ENCODE measurements at places on chromosomes 12 and 14.

DNA sequence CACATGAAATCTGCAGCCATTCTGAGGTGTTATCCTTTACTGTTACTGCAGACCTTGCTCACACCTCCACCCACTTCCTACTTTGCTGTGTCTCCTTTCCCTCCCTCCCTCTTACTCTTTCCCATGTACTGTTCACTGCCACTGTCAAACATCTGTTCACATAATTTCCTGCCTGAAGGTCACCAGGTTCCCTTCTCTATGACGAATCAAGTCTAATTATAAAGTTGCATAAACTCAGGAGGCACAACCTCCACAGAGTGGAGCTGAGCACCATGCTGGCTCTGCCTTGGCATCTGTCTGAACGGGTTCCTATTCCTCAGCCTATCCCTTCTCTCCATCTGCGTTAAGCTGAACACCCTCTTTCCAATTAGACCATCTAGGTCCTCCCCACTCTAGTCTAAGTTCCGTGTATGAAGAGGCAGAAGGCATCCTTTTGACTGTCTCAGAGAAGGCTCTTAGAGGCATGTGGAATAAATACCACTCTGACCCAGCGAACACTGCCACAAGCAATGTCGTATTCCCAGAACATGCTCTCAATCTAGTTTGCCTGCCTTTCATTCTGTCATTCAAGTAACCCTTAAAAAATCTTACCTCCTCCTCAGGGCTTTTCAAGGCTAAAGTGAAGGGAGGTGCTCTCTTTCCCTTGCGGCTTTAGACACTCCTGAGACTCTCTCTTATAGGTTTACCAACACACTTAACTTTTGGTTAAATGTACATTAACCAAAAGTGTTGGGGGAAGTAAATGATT, 48.7 kb downstream of the ACADS start:
- no peak for DNase-seq

GRCh38 chr12:51390891-51391282, 319 bp downstream of the GALNT6 start:
- no peak for DNase-seq

DNA sequence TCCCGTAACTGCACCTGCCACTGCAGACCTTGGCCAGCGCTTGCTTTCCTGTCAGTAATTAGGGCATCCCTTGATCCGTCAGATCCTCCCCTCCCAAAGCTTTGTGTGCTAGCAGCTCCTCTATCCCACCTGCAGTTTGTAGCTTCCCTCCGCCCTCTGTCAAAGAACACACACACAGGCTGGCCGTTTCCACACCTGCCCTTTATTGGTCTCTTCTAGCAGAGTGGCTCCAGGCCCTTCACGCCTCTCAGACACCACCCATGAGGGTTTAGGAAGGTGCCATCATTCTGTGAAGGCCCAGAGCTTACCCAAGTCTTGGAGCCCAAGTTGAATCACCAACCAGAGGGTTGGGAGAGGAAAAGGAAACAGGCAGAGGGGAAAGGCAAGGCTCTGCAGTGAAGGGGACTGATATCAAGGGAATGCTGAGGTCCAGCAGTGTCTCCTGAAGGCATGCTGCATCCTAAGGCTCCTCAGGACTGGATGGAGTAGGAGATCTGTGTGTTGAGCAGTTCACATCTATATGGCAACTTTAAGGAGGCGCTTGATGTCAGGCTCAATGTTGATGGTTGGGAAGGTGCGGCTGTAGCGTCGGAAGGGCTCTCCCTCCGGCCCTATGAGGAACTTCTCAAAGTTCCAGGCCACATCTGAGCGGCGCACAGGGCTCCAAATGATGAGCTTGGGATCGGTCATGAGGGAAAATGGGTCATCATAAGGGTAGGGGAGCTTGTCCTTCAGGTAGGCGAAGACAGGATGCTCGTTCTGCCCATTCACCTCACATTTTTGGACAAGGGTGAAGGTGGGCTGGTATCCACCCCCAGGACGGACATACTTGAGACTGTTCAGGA, 3.4 kb downstream of the GPX2 start:
- DNase-seq = no peak

DNA sequence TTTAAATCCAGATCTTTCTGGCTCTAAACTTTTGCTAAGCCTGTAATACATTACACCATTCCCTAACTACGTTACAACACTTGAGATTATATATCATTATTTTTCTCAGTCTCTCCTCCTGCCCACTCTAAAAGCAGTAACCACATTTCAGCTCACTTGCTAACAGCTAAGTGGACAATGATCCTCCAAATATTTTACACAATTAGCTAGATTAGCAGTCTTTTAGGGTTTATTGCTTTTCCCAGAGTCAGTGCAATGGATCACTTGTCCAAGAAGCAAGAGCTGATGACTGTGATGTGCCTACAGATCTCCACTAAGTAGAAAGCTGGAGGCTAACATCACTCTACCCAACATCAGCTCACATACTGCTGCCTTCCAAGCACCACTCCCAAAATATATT, 17.6 kb downstream of the CPNE8 start:
- no peak for DNase-seq

GRCh38 chr12:29692237-29692636, 91.5 kb downstream of the TMTC1 start:
- DNase-seq = no peak

DNA sequence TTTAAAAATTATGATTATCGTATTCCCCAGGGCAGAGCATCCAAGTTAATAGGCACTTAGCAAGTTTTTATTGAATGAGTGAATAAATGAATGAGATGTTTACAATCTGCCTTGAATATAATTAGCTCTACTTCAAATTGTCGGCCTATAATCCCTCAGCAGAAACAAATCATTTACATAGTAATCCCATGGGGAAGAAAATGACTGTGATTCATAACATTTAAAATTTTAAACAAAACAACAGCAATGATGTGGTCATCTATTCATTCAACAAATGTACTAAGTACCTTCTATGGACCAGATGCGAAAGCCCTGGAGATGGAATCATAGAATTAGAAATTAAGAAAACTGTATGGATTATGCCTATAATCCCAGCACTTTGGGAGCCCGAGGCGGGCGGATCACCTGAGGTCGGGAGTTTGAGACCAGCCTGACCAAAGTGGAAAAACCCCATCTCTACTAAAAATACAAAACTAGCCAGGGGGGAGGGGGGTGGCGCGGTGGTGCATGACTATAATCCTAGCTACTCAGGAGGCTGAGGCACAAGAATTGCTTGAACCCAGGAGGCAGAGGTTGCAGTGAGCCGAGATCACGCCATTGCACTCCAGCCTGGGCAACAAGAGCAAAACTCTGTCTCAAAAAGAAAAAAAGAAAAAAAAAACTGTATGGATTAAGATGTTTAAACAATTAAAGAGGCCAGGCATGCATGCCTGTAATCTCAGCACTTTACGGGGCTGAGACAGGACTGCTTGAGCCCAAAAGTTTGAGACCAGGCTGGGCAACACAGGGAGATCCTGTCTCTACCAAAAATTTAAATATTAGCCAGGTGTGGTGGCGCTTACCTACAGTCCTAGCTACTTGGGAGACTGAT, 17.7 kb upstream of the MDM2 start:
- no peak for DNase-seq

DNA sequence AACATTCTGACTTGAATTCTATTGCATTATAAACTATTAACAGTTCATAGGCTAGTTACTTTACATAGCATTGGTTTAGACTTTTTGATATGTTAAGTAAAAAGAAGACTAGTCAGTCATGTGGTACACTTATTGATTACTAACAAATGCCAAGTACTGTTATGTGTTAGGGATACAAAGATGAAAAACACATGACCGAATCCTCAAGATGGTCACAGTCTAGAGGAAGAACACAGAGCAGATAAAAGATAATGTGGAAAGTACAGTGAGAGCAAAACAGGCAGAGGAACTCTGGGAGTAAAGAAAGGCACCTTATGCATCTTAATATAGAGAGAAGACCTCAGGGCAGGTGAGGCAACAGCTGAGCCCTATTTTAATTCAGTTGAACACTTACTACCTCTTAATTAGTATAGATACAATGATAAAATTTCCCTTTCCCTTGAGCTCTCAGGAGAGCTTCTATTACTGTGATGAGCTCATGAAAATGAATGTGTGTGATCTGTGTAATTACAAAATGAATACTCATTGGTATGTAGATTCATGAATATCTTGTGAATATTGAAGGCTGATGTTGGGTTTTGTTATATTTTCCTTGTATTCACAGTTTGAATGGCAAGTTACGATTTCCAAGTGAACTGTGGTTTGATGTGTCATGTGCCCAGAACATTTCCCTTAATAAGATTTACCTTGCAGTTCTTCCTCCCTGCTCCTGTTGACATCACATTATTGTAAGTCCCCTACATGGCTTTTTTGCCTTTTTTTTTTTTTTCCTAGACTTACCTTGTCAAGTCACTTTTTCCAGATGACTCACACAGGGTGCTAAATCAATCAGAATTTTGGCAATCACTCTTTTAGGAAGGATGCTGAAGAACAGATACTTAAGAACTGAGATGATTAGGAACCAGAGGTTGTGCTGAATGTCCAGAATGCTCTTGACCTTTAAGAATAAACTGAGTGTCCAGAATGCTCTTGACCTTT, 29.5 kb upstream of the MSRB3 start:
- DNase-seq = no peak

Data from nucleus accumbens (tissue), 56 donors.